ENCODE measurements at places on chromosomes 2 and 18. TPM values are rescaled to one million over a fixed set of nuclear protein-coding genes. Genes with fewer than 3 reads are reported as not detected.

The SIX2 gene
- total RNA-seq: 0.10 TPM

The AAMP gene
- 129 TPM for total RNA-seq

The EVX2 gene
- not detected for total RNA-seq

The FOXD4L1 gene
- total RNA-seq: 0.40 TPM

The IL1B gene
- 0.24 TPM for total RNA-seq

The DCDC2C gene
- 0.55 TPM for total RNA-seq

The SERPINB10 gene
- not detected for total RNA-seq

The ELOA2 gene
- total RNA-seq: not detected

The BOLL gene
- total RNA-seq: not detected

The NEU2 gene
- total RNA-seq: not detected
